ENCODE measurements at places on chromosomes 7 and 10.

- DNase-seq: no peak
Measured at GRCh38 chr10:86292462-86293395, 73.9 kb downstream of the GRID1 start.

- DNase-seq: no peak
Measured at GRCh38 chr7:37054624-37055241, 330.4 kb upstream of the AOAH start.

DNA sequence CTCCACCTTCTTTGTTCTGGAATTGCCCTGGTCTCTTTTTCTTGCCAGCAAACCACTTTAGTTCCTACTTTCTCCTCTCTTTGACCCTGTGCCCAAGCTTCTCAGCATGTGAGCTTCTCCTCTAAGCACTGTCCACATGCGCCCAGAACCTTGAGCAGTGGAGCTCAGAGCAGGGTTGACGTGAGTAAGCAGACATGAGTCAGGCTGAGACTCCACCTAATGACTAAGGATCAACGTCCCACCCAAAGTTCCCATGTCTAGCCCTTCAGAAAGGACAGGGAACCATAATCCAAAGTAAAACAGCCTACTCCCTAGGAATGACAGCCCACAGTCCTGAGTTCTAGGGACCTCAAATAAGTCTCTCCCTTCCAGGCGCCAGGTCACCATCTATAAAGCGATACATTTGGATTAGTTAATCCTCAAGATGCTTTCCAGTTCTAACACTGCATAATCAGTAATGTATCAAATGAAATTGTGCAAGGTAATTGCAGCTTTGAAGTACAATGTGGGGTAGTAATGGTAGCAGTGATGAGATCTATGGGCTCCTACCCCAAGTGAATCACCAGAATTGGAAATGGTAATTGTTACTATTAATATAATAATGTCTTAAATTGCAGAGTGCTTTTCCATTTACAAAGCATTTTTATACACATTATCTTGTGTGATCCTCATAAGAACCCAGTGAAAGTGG, 44.5 kb downstream of the KCNMA1 start:
- DNase-seq: no peak

DNA sequence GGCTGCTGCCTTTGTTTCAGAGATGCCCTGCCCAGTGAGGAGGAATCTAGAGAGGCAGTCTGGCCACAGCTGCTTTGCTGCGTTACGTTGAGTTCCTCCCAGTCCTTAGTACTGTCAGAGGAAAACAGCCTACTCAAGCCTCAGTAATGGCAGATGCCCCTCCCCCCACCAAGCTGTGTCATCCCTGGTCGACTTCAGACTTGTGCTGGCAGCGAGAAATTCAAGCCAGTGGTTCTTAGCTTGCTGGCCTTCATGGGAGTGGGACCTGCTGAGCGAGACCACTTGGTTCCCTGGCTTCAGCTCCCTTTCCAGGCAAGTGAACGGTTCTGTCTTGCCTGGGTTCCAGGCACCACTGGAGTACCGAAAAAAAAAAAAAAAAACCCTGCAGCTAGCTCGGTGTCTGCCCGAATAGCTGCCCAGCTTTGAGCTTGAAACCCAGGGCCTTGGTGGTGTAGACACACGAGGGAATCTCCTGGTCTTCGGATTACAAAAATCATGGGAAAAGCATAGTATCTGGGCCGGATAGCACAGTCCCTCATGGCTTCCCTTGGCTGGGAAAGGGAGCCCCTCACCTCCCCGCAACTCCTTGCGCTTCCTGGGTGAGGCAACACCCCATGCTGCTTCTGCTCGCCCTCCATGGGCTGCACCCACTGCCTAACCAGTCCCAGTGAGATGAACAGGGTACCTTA, 9.1 kb downstream of the SDHAF3 start:
- DNase-seq: no peak

GRCh38 chr7:137626469-137627067, 220.2 kb downstream of the DGKI start:
- DNase-seq: peak; percentile 12

DNA sequence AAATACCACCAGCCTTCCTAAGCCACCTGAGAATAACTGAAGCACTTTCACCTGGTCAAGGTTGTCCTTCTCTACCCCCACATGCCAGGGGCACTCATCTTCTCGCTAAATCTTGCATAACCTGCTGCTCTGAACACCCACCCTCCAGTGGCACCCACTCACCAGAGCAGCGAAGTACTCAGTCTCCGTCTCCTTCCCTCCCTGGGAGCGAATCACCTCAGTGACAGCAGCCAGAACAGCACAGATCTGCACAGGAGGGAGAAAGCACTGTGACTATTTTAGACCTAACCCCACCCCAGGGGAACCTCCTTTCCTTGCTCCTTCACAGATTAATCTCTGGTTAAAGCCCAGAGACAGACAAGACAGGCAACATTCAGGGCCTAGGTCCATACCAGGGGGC, 5.1 kb downstream of the RRP12 start:
- DNase-seq: no peak

DNA sequence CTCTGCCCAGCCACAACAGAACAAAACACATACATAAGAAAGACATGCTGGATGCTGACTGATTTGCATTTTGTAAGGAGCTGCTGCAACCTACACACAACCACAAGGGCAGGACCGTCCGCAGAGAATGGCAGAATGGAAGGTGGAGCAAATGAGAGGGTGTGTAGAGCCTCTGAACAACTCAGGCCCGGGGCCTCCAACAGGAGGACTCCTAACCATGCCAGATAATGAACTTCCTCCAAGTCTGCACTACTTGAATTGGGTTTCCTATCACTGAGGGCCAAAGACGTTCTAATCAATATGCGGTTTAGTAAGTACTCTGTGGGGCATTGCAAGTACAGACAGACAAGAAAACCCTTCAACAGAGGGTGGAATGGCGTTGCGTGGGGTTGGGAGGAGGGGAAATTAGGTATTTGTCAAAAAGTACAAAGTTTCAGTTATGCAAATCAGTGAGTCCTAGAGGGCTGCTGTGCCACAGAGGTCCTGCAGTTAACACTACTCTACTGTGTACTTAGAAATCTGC, 14.6 kb downstream of the VOPP1 start:
- no peak for DNase-seq

- no peak for DNase-seq
Measured at GRCh38 chr10:29896053-29896452, 163.3 kb downstream of the JCAD start.

- no peak for DNase-seq
Measured at GRCh38 chr7:18890885-18891621, 226.4 kb downstream of the TWIST1 start.

DNA sequence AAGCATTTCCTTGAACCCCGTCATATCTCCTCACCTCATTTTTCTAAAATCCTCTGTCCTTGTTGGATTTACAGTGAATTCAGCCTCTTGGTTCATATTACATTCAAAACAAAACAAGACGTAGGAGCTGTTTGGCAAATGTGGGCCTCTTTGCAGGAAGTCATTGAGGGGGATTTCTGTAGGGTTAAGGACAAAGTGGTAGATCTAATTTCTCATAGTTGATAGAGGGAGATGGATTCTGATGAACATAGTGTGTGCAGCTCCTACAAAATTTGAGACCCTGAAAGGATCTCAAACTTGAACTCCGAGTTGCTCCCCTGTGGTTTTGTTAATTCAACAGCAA, 682 bp downstream of the TBXAS1 start:
- peak; percentile 13 for DNase-seq

GRCh38 chr10:53434413-53434812, 661.8 kb upstream of the MBL2 start:
- no peak for DNase-seq

DNA sequence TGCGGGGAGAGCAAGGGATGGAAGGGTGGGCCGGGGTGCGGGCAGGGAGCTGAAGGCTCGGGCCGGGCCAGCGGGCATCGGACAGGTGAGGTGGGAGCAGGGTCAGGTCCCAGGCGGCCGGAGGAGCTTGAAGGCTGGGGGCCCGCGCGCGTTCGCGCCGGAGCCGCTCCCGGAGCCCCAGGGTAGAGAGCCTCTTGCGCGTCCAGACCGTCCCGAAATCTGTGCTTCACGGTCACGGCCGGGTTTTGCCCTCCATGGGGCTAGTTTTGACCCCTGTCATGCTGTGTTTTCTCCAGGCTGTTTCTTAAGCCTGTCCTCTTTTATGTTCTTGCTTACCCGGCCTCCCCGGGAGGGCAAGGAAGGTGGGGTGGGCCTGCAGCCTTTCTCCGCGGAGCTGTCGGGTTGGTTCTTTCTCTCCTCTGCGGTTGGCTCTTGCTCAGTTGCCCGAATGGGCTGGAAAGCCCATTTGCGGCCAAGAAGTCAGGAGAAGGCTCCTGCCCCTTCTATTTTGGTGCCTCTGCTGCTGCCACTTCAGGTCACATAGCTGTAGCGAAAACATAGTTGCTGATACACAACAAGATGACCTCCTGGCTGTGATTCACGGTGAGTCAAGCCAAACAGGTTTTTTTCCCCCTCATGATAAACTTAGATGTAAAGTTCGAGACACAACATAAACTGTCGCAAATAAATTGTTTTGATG, 650 bp downstream of the UBE2D1 start:
- no peak for DNase-seq

- DNase-seq: no peak
Measured at GRCh38 chr10:126135941-126136595, 239.7 kb downstream of the FANK1 start.

DNA sequence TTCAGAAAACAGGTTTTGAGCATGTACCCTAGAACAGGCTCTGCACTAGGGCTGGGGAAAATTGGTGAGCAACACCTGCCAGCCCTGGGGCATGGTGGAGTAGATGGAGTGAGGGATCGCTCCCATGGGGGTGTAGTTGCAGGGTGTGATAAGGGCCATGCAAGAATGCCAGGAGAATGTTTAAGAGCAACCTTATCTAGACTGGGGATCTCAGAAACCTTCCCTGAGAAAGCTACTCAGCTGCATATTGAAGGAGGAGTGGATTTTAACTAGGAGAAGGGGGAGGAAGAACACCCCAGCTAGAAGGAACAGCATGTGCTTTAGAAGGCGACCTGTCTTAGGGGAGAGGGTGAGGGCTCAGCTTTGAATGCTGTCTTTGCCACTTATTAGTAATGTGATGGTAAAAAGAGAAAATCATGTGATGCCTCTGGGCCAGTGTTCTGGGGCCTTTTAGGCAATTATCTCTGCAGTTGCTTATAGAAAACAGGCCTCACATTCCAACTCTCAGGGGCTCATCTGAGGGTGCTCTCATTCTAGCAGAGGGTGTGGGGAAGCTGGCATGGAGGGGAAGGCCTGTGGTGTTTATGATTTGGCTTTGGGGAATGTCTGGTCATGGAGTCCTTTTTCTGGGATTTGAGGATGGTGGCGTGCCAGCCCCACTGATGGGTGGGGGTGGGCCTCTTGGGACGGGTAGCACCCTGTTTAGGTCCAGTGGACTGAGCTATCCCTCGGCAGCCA, 225.4 kb downstream of the BMPER start:
- DNase-seq: no peak

DNA sequence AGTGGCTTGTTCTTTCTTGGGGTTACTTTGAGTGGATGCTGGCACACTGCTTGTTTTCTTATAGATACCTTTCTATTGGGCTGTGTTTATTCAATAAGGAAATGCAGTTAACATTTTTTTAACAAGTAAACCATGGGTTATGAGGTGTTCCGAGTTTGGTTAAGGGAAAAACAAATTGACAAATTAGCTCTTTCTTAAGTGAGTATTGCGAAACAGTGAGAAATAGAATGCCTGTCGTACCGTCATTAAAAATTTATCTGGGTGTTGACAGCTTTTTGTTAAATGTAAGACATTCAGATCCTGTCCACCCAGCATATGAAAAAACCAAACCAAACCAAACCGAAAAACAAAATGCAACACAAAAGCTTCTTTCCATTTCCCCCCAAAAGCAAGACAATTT, 6.2 kb downstream of the CUX1 start:
- DNase-seq: no peak
